ENCODE measurements at places on chromosomes 3 and 15. TPM values are rescaled to one million over a fixed set of nuclear protein-coding genes. Genes with fewer than 3 reads are reported as not detected.

The REC114 gene
- total RNA-seq, result not detected

The SLC27A2 gene
- 0.92 TPM for total RNA-seq

The IL12A gene
- total RNA-seq, result 0.43 TPM

The CSTA gene
- total RNA-seq, result 8.0 TPM

The RPP25 gene
- 8.5 TPM for total RNA-seq

The C3orf80 gene
- 8.0 TPM for total RNA-seq

The ANKRD28 gene
- total RNA-seq, result 131 TPM

The C2CD4B gene
- total RNA-seq, result not detected

The GOLGA8G gene
- total RNA-seq, result under 0.01 TPM

The CFAP100 gene
- not detected for total RNA-seq

The C3orf62 gene
- 1.7 TPM for total RNA-seq

The PIERCE2 gene
- 1.8 TPM for total RNA-seq

The GOLGA6L7 gene
- not detected for total RNA-seq

The CSPG5 gene
- total RNA-seq, result 0.18 TPM

The GP5 gene
- 0.14 TPM for total RNA-seq

The ATP10A gene
- 10.4 TPM for total RNA-seq

The GOLGA8S gene
- under 0.01 TPM for total RNA-seq

The RUVBL1 gene
- total RNA-seq, result 52.7 TPM

The ANKUB1 gene
- not detected for total RNA-seq

The GOLGA6A gene
- not detected for total RNA-seq

The OSBPL10 gene
- 13.5 TPM for total RNA-seq

The DNAH12 gene
- under 0.01 TPM for total RNA-seq

The DNASE1L3 gene
- total RNA-seq, result 0.18 TPM

The ANKRD34C gene
- not detected for total RNA-seq

The GOLGA8H gene
- 0.14 TPM for total RNA-seq

The ADGRG7 gene
- not detected for total RNA-seq
